Activated CD8-positive, alpha-beta T cell treated with anti-CD3 and anti-CD28 coated beads, Interleukin-2, amount 10 ng/mL, durations not matched to agents 7 days and 5 days (primary cell): ENCODE measurements at places on chromosomes 6 and 20. TPM values are rescaled to one million over a fixed set of nuclear protein-coding genes. Genes with fewer than 3 reads are reported as not detected.

GRCh38 chr6:33926451-33926850, 122.6 kb upstream of the MLN start:
- DNase-seq = no peak

The MARCKS gene
- total RNA-seq = 0.08 TPM

- no peak for DNase-seq
Measured at GRCh38 chr20:45345104-45345936, 2.9 kb downstream of the SDC4 start.

GRCh38 chr6:126890055-126890454, 228.4 kb upstream of the RSPO3 start:
- DNase-seq = no peak

DNA sequence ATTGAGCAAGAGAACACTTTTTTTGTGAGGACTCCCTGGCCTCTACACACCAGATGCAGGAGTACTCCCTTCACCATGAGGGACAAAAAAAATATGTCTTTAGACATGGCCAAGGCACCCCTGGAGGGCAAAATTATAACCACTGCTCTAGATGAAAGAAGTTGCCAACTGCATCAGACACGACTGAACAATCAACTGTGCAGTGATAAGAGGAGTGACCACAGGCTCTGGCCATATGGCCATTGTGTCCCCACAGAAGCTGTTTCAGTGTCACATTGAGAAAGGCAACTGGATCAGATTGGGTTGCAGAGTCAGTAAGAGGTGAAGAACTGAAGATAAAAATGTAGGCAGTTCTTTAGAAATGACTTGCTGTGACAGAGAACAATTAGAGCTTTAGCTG, 85.7 kb downstream of the C6orf118 start:
- no peak for DNase-seq

The OPRL1 gene
- total RNA-seq = 1.5 TPM

GRCh38 chr6:117168296-117169063, 96.9 kb upstream of the VGLL2 start:
- DNase-seq = no peak

DNA sequence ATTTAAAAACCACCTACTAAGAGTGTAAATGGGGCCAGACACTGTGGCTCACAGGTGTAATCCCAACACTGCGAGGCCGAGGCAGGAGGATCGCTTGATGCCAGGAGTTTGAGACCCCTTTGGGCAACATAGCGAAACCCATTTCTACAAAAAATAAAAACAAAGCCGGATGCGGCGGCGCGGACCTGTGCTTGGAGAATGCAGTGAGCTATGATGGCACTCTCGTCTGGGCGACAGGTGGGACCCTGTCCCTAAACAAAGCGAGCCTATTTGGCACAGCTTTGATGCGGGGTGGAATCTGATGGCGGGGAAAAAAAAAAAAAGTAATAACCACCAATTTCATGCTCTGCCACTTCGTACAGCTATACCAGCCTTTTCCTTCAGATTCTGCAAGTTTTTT, 1.1 kb downstream of the TCP1 start:
- DNase-seq = peak; percentile 31

The HFE gene
- 4.3 TPM for total RNA-seq

GRCh38 chr6:14344486-14344885, 226.9 kb downstream of the CD83 start:
- no peak for DNase-seq

DNA sequence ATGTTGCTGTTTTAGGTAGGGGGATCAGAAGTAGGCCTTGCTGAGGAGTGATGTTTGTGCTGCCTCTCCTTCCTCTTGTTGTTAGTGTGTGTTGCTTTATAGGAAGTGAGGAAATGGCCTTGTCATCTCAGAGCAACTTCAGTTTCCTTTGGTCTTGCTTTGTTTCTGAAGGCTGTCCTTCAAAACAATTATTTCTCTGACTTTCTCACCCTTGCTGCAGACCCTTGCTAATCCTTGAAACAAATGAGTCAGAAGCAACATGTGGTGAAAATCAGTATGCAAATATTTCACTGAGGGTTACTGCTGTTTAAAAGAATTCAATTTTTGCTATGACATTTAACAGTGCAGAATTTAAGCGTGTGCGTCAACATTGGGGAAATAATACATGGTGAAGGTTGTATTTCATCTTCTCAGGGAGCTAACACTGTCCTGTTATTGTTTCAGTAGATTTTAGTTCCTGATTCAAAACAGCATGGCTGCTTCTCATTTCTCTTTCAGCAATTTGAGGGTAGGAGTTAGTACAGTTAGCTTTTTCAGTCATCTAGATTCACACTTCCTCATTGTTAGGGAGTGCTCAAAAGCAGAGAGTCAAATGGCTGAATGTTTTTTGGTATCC, 13.8 kb downstream of the RNF144B start:
- no peak for DNase-seq

- DNase-seq = no peak
Measured at GRCh38 chr6:146909376-146909775, 294.8 kb upstream of the STXBP5 start.

DNA sequence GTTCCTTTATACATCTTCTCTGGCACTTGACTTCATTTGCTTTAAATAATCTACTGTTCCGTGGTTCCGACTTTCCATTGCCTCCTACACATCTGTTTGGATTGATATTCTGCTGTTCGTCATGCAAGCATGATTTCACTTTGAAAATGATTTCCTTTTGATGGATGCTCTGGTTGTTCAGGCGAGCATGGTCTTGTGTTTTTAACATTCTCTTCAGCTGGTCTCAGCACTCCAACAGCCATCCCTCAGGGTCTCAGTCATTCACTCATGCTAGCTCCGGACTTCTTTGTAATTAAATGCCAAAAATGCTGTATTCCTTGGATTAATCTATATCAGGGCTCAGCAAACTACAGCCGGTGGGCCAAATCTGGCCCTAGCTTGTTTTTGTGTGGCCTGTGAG, 27.2 kb upstream of the SPACA1 start:
- DNase-seq = no peak

DNA sequence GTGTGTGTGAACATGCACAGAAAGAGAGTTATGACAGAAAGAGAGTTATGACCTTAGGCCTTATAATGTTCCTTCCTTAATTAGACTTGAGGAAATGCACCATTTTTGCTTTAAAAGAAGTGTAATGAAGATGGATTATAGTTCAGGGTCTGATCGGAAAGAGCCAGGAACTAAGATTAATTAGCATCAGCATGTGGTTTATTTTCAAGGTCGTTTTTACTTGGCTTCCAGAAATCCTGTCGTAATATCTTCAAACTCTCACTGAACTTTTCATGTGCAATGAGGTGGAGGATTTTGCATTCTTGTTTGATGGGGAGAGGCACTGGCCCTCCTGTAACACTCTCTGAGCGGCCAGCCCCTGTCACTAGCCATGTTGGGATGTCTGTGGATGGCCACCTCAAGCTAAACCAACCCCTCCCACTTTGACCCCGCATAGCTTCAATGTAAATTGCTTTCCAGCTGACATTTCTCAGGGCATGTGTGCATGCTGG, 116.8 kb downstream of the CDC5L start:
- no peak for DNase-seq

GRCh38 chr6:124443541-124443940, 518.7 kb upstream of the RNF217 start:
- DNase-seq = no peak

DNA sequence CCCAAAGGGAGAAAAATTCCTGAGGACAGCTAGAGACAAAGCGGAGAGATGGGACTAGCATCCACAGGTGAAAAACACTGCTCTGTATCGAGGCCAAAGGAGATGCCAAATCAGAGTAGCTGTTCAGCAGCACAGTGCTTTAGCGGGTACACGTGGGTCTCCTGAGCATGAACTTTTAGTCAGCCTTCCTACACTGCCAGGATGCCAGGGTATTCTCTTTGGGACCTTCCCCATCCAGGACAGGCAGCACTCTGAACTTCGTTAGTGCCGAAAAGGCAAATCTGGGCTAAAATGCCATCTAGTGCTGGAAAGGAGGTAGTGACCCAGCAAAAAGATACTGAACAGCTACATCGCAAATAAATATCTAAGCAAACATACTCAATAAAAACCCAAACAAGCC, 64.9 kb downstream of the C6orf58 start:
- peak; percentile 26 for DNase-seq

DNA sequence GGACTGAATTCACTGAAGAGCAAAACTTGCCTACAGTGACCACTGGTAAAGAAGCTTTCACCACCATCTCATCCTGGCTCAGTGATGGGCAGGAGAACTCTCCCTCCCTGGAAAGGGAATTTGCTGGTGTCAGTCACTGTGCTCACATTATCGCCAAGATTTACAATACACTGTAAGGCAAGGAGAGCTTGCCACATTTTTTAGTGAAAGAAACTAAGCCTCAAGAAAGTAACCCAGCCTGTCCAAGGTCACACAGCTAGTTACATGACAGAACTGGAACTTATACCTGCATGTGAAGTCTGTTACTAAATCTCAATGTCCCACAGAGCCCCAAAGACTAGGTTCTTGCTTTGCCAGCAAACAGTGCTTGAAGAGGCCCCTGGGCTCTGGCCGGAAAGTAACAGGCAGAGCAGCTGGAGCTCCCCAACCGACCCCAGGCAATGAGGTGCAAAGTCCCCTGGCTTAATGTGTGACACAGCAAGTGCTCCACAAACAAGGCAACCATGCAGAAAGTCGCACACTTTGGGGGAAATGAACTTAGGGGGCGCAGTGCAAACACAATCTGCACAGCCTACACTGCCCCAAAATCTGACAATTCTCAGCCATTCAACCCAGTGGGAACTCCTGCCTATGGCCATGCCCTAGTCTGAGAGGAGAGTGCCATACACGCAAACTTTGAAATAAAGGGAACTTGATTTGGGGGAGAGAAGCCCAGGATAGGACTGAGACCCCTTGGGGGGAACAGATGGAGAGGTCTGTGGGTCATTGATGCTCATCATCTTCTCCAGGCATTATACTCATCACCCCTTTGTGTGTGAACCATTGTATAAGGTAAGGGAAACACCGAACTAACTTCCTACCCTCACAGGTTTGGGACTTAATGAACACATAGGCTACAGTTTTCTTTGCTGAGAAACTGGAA, 1.9 kb downstream of the BCL2L1 start:
- peak; percentile 63 for DNase-seq

- no peak for DNase-seq
Measured at GRCh38 chr6:121771937-121772720, 336.7 kb downstream of the GJA1 start.

DNA sequence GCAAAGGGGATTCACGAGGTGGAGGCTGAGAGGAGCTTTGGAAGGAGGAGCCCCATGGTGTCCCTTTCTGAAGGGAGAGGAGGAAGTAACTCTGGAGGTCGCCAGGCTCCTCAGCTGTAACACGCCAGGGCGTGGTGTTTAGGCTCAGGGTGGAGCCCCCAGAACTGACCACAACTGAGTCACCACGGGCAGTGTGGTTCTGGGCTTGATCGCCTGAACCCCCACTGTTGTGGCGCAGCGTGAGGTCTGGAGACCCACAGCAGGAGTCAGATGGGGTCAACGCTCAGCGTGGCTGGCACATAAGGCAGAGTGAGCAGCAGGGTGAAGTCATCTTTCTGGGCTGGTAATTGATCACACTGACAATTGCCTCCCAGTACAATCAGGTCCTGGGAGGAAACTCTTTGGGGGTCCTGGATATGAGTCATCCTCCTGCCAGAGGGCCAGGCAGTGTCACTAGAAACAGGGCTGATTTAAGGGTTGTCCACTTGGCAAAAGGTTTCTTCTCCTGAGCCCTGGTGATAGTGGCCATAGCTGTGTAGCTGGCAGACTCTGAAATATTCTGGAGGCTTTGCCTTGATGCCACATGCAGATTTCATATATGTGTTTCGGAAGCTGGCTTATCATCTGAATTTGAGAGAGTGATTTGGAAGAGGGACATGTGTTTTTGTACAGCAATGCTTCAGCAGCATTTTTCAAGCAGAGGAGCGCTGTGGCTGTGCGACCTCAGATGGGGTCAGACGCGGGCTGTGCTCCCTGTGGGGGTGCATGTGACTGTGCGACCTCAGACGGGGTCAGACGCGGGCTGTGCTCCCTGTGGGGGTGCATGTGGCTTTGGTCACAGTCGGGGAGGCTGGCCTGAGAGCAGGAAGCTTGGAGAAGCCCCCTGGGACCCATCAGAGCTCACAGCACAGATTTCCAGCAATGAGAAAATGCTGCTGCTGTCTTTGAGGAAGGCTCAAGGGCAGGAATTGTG, 50.0 kb downstream of the SYNJ2 start:
- peak; percentile 79 for DNase-seq

The BMP5 gene
- total RNA-seq = not detected

- no peak for DNase-seq
Measured at GRCh38 chr20:58173930-58174707, 54.3 kb downstream of the ANKRD60 start.
